Kidney tubule cell (primary cell): ENCODE measurements at places on chromosomes 5 and 9.

GRCh38 chr9:112532427-112532826 is 45.8 kb downstream of the KIAA1958 start:
- DNase-seq = no peak

DNA sequence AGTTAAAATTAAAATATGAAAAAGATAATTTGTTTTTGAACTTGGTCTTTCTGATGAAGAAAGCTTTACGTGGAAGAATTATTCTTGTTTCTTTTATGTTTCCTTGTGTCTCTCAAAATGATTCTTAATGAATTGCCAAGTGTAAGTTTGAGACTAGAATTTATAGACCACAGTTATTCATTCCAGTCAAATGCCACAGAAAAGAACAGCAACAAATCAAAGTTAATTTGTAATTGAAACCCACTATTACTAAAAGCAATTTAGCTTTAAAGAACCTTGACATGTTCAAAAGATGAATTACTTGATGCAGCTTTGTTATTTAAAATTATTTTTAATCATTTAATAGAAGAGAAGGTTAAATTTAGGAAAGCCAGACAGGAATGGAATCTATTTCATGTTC is 1277.7 kb upstream of the NUDT12 start:
- DNase-seq = no peak

GRCh38 chr5:67792891-67793290 is 422.7 kb upstream of the PIK3R1 start:
- no peak for DNase-seq

DNA sequence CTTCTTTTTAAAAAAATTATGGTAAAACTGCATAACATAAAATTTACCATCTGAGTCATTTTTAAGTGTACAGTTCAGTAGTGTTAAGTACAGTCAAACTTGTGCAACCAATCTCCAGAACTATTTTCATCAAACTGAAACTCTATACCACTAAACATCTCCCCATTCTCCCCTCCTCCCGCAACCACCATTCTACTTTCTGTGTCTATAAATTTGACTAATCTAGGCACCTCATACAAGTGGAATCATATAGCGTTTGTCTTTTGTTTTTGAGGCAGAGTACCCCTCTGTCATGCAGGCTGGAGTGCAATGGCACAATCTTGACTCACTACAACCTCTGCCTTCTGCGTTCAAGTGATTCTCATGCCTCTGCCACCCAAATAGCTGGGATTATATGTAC is 24.0 kb upstream of the EBF1 start:
- DNase-seq = no peak

GRCh38 chr9:136138566-136138965 is 19.9 kb upstream of the TMEM250 start:
- peak; percentile 9 for DNase-seq

DNA sequence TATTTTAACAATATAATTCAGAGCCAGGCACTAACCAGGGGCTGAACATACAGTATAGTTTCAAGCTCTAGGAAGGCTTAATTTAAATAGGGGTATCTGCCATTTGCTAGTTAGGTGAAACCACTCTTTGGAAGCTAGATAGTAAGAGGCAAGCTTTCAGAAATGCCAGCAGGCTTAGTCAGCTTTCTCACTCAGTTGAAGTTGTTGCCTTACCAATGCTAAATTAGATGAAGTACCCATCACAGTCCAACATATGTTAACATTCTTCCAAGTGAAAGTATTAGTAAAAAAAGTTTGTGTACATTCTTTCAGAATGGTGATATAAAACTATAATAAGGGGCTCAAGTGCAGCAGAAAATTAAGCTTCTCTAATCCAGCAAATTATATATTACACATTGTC is 215.0 kb downstream of the CNTLN start:
- peak; percentile 29 for DNase-seq

DNA sequence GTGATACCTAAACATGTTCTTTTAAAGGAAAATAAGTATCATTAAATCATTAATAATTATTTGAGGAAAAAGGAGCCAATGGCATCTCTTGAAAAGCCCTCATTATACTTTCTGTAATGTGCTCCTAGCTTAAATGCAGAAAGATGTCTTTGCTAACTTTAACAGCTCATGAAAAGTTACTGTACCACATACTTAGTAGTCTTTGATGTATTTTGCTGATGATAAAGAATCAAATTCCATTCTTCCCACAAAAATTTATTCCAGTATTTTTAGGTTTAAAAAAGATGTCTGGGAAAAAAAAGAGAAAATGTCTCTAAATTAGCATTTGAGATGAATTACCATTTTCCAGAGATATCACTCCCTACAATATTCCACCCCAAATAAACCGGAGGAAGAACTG is 112.5 kb downstream of the PPP2R2B start:
- no peak for DNase-seq

DNA sequence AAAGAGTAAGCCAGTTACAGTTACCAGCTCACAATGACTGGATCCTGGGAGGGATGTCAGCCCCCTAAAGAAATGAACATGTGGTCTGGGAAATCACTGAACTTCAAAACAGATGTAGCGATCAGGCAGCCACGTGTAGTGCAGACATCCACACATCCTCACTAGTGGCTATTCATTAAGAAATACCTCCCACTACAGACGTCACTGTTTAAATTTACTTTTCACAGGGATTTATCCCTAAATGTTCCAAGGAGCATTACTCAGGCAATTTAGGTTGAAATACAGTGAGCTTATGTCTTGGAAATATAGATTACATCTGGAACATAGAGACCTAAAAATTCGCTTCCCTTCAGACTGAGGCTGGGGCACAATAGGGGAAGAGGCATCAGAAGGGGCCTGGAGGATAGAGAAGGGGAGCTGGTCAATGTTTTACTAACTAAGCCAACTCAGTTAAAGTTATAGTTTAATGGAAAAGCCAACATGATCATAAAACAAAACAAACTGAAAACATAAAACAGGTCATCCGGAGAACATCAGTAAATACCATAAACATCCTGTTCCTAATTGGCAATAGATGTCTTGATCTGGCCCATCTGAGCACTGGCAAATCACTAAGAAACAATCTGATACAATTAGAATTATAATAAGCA is 92.3 kb downstream of the FANCC start:
- peak; percentile 13 for DNase-seq
